NCI-H1105 (cell line): ENCODE measurements at places on chromosomes 4 and X.

DNA sequence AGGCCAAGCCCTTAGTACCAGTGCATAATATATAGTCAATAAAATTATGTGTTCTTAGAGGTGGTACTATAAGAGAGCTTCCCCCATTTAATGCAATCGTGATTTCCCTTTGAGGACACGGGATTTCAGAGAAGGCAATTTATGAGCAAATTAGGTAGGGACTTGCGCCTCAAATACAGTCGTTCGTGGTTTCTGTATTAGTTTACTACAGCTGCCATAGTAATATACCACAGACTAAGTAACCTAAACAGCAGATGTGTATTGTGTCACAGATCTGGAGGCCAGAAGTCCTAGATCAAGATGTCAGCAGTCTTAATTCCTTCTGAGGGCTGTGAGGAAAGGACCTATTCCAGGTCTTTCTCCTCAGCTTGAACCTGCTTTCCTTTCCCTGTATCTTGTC lies 1.5 kb upstream of the PUDP start:
- DNase-seq: no peak

- no peak for DNase-seq
These were observed 142.8 kb upstream of the PPP1R2C start for GRCh38 chrX:42920752-42921151.

- DNase-seq: no peak
These were observed 8.7 kb upstream of the CDS1 start for GRCh38 chr4:84574069-84574720.

DNA sequence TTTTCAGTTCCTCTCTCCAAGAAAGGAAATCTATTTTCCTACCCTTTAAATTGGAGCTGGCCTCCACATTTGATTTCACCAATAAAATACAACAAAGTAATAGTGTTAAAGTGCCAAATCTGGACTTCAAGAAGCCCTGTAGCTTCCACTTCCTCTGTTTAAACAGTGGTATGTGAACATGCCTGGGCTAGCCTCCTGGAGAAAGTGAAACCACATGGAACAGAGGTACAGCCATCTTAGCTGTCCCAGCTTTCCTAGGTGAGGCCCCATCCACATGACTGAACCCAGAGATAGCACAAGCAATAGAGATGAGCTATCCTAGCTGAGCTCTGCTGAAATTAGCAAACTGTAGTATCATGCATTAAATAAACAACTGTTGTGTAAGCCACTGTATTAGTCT lies 131.8 kb upstream of the VCX start:
- DNase-seq: no peak

GRCh38 chrX:132622130-132622529 lies 133.3 kb upstream of the MBNL3 start:
- no peak for DNase-seq

GRCh38 chrX:119376312-119376711 lies 22.8 kb upstream of the SLC25A43 start:
- no peak for DNase-seq

- DNase-seq: no peak
These were observed 69.2 kb upstream of the GRID2 start for GRCh38 chr4:92234393-92235176.

GRCh38 chr4:52780617-52781354 lies 29.6 kb upstream of the ERVMER34-1 start:
- no peak for DNase-seq

DNA sequence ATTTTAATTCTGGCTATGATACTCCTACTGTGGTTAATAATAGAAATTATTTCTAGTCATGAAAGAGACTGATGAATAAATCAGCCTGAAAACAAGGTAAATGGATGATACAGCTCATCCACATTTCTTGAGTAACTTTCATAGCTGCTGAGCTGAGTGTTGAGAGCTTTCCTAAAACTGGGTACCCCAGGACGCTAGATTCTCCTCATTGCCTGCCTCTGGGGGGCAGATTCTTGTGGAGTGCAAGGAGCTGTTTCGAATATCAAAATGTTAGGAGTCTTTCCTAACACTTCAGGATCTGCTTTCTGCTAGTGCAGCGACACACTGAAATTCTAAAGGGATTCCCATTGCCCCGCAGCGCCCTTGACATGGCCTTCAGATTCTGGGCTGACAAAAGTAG lies 2.1 kb downstream of the MND1 start:
- no peak for DNase-seq
